ENCODE measurements at places on chromosomes 4 and X.

DNA sequence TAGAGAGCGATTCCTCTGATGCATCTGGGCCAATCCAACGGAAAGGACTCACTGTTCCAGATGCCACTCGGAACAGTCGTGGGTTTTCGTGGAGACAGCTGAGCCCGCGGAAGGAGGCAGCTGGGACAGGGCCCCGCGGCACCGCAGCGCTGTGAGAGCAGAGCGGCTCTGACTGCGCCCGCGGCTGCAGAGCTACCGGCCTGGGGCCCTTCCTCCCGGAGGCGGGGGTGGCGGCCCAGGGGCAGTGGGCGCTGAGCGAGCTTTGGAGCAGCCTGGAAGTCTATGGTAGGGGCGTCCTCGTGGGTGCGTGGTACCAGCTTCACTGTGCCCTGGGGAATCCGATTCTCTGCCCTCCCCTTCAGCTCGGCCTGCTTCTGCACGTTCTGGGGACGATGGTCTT lies 24.9 kb downstream of the CLDN34 start:
- no peak for DNase-seq

DNA sequence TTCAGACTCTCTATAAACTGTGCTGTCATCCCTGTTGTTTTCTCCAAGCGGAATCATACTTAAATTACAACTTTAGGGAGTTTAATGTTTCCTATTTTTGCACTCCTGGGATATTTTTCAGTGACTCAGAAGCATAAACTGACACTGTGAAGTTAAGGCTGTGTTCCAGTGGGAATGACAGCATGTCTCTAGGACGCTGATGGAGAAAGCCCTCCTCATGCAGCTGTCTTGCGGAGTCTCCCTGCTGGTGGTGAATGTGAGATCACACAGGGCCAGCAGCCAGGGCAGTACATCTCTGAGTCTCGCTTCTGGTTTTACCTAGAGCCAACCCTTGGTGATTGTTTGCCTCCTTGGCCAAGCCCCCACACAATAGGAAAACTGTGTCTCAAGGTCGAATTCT lies 53.3 kb downstream of the NFKB1 start:
- no peak for DNase-seq

GRCh38 chrX:118513120-118513898 lies 17.7 kb downstream of the DOCK11 start:
- no peak for DNase-seq

DNA sequence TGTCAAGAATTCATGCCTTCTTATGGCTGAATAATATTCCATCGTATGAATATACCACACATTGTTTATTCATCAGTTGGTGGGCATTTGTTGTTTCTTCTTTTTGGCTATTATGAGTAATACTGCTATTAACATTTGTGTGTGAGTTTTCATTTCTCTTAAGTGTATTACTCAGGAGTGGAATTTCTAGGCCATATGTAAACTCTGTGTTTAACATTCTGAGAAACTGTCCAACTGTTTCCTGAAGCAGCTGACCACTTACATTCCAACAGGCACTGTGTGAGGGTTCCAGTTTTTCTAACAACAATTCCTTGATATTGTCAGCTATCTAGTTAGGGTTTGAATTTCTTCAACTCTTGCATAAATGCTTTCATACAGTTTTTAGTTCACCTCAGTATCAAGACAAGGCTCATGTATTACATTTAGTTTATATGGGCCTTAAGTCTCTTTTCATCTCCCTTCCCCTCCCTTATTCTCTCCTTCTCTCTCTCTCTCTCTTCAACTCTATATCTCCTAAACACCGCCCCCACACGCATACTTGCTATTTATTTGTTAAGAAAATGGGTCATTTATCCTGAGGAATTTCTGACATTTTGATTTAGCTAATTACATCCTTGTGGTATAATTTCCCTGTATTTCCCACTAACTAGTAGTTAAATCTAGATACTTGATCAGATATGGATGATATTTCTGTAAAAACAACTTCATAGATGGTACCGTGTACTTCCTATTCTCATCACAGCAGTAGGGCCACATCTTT lies 77.4 kb downstream of the WDR19 start:
- DNase-seq = no peak

- no peak for DNase-seq
Measured at GRCh38 chr4:155012469-155012868, 196.0 kb upstream of the NPY2R start.

GRCh38 chr4:153218961-153219360 lies 14.7 kb downstream of the TRIM2 start:
- DNase-seq = no peak

GRCh38 chr4:77009511-77010115 lies 60.1 kb downstream of the SEPTIN11 start:
- DNase-seq = no peak

DNA sequence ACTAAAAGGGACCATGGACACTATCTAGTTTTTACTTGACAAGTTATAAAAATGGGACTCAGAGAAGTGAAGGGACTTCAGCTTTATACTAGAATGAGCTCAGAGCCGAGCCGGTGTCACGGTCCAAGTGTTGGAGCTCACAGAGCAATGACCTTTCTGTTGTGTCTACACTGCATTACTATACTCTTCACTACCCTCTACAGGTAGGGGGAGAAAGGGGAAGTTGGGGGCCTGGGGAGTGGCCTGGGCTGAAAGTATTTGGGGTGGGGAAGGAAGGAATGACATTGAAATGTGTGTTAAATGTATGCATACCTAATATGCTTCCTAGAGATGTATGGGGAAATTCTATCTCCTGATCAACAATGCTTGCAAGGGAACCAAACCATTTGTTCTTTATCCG lies 48.8 kb upstream of the HHIP start:
- DNase-seq = no peak

GRCh38 chrX:136597356-136597755 lies 50.6 kb upstream of the CD40LG start:
- DNase-seq = no peak

DNA sequence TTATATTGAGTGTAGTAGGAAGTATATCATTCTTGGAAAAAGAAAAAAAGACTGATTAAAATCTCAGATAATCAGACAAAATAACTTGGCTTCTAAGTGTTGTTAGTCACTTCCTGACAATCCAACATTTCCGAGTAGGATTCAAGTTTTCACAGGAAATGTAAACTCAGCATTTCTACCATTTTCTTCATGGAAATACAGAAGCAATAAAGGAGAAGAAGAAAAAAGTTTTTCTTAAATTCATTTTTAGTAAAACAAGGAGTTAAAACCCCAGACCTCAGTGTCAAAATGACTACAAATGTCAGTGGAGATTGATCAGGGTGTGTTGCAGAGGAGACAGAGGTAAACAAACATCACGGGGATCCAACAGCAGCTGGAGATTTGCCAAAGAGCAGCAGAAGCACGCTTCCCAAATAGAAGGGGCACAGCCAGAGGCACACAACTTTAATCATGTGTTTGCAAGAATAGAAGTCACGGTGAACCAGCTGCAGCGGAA lies 129.3 kb upstream of the FAM9B start:
- peak; percentile 58 for DNase-seq

GRCh38 chrX:115368876-115369275 lies 79.4 kb downstream of the LUZP4 start:
- DNase-seq = no peak

DNA sequence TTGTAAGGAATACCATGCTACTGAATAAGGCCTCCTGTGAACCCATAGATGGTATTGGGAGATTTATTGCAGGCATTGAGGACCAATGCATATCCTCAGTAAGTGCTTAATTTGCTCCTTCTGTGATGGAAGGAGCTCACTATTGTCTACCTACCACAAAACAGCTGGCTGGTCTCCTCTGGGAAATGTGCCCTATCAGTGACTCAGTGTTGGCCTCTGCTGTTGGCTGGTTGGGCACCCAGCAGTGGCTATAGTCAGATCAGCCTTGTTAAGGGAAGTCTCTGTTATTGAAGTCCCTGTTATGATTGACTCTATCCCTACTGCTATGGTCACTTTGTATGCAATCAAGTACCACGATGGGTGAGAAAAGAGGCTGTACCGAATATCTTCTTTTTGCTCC lies 27.5 kb upstream of the OTUD4 start:
- DNase-seq = no peak

GRCh38 chrX:56107320-56107719 lies 124.8 kb upstream of the KLF8 start:
- no peak for DNase-seq

GRCh38 chr4:189200353-189200752 lies 740.3 kb upstream of the FRG1 start:
- no peak for DNase-seq

DNA sequence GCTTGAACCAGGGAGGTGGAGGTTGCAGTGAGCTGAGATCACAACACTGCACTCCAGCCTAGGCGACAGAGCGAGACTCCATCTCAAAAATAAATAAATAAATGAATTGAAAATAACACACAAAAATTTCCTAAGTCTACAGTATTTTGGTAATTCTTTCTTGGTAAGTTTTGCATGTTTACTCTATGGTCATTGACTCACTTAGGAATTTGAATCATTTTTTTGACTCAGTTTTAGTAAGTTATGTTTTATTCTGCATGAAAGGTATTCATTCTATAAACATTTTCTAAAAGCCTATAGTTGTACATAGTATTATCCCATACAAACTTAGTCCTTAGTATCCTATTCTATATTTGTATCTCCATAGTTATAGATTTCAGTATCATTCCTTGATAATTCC lies 772.9 kb upstream of the SLIT2 start:
- no peak for DNase-seq

GRCh38 chrX:13190051-13190450 lies 129.8 kb downstream of the ATXN3L start:
- DNase-seq = no peak

DNA sequence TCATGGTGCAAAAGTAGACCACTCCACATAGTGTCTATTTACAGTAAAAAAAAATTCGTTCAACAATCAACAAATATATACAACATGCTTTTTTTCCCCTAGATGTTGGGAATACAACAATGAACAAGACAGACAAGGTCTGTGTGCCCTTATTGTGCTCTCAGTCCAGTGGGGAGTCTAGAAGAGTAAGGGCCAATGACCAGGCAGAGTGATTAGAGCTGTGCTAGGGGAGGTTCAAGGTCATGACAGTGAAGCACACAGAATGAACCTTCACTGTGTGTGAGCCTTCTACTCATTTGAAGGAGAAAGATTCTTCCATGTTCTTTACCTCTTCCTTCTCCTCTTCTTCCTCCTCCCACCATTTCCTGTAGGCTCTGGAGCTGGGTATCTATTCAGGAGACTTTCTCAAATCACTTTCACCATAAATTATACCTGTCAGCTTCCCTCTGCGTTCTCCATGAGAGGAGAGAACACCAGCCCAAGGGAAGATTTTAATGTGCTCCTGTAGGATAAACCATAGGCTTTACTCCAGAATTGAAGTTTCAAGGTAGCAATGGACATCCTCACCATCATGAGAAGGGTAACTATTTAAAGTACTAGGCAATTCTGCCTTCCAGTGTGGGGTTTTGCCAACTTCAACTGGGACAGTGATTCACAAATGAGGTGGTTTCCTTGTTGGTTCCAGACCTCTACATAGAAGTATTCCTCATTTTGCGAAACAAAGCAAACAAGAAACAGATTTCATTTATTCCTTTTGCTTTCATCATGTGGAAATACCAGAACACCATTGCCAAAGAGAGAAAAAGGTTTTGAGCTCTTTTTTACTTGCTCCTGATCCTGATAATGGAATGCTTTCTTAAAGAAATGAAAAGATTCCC lies 246.9 kb upstream of the GPC4 start:
- no peak for DNase-seq

GRCh38 chrX:136266828-136267227 lies 15.6 kb upstream of the MAP7D3 start:
- DNase-seq = no peak

- DNase-seq = no peak
Measured at GRCh38 chr4:159925770-159926169, 822.9 kb downstream of the RAPGEF2 start.

GRCh38 chr4:122588453-122589238 lies 32.2 kb downstream of the IL21 start:
- DNase-seq = no peak

DNA sequence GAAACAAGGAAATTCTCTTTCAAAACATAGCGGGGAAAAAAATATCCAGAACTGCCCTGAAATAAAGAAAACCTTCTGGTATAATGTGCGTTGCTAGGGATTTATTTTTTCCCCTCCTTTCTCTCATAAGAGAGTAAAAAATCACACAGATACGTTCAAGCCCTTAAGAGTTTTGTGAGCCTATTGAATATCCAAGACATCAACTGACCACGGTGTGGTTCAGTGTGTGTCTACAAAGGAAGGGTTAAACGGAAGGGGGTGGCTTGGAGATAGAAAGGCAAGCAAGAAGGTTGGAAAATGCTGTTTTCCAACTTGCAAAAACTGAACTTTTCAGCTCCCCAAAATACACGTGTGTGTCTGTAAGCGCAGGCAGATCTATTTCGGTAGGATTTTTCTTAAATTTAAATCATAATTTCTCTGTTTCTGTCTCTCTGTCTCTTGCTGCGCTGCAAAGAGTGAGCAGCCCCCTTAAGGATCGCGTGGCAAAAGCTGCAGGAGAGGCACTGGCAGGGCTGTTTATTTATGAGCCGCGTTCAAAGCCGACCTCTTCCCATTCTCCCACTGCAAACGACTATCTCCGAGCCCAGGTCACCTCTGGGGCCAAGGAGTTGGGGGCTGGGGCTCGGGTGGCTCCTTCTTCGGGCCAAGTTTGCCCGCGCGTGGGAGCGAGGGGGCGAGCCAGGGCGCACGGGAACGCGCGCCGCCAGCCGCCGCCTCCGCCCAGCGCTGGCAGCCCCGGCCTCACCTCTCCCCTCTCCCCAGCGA lies 492 bp upstream of the SLIT2 start:
- DNase-seq = no peak

DNA sequence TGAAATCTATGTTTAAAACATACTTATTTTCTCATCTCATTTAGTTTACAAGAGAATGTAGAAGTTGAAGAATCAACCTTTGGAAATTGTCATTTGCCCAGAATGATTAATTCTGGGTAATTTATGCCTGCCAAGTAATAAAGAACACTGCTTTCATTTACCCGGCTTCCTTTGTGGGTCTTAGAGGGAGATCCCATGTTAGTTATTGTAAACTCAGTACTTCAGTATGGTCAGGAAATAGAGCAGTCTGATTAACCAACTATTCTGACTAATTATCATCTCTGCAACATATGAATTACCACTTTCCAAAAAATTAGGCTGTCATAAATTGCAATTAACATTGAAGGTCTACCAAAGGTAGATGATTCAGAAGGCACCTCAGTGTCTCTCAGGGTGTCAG lies 324.5 kb downstream of the HNRNPD start:
- DNase-seq = no peak

- no peak for DNase-seq
Measured at GRCh38 chr4:128776794-128777216, 32.7 kb upstream of the JADE1 start.

DNA sequence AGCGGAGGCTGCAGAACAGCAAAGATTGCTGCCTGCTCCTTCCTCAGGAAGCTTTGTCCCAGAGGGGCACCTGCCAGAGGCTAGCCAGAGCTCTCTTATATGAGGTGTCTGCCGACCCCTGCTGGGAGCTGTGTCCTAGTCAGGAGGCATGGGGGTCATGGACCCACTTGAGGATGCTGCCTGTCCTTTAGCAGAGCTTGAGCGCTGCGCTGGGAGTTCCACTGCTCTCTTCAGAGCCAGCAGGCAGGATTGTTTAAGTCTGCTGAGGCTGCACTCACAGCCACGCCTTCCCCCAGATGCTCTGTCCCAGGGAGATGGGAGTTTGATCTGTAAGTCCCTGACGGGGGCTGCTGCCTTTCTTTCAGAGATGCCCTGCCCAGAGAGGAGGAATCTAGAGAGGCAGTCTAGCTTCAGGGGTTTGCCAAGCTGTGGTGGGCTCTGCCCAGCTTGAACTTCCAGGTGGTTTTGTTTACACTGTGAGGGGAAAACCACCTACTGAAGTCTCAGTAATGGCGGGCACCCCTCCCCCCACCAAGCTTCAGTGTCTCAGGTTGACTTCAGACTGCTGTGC lies 10.9 kb downstream of the DCK start:
- DNase-seq = no peak

GRCh38 chr4:162506253-162506652 lies 342.5 kb upstream of the FSTL5 start:
- no peak for DNase-seq
